Neuronal stem cell (in vitro differentiated cells): ENCODE measurements at places on chromosomes 5 and 9.

DNA sequence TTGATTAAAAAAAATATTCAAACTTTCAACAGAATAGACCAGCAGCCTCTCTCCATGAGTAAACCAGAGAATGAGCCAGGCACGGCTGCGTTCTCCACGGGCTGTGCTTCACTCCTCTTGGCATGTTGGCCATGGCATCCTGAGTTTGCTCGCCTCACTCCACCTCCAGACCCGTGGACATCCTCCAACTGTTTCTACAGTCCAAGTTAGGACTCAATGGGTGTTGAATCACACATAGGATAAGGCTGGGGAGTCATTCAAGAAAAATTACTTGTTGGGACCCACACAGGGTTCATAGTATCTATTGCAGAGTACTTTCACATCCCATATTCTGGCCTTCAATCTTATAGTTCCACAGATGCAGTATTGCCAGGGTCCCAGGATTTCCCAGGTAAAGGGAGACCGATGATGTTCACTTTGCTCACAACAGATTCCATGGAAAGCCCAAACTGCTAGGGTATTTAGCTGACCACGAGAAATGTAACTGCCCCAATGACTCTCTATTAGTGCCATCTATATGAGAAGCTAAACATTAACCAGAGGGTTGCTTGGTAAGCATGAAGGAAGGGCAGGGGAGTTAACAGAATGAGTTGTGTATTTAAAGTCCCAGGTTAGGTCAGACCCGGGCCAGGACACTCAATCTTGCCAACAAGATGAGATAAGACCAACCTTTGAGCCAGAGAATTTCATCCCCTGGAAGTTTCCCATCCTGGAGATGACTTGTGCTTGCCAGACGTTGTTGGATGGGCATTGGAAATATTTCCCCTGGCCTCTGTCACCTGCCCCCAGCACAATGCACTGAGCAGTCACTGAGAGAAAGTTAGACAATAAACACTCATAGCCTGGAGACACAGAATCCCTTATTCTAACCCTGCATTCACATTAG lies 19.7 kb upstream of the GDA start:
- no peak for DNase-seq

GRCh38 chr5:73093943-73094342 lies 26.4 kb upstream of the TMEM171 start:
- no peak for DNase-seq

DNA sequence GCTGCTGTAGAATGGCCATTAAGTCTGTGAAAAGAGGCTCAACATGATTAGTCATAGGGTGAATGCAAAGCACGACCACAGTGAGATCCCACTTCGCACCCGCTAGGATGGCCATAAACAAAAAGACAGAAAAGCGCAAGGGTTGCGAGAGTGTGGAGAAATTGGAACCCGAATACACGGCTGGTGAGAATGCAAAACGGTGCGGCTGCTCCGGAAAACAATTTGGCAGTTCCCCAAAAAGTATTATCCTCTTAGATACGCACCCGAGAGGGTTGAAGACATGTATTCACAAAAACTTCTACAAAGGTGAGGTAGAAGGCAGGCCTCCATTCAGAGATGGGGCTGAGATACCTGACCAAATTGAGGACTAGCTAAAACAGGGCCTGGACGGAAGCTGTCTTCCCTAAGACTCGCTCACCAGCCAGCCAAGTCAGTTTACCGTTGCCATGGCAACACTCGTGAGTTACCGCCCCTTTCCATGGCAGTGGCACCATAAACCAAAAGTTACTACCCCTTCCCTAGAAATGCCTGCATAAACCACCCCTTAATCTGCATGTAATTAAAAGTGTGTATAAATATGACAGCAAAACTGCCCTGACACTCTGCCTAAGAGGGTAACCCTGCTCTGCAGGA lies 726 bp upstream of the PSMB7 start:
- DNase-seq: peak; percentile 48

DNA sequence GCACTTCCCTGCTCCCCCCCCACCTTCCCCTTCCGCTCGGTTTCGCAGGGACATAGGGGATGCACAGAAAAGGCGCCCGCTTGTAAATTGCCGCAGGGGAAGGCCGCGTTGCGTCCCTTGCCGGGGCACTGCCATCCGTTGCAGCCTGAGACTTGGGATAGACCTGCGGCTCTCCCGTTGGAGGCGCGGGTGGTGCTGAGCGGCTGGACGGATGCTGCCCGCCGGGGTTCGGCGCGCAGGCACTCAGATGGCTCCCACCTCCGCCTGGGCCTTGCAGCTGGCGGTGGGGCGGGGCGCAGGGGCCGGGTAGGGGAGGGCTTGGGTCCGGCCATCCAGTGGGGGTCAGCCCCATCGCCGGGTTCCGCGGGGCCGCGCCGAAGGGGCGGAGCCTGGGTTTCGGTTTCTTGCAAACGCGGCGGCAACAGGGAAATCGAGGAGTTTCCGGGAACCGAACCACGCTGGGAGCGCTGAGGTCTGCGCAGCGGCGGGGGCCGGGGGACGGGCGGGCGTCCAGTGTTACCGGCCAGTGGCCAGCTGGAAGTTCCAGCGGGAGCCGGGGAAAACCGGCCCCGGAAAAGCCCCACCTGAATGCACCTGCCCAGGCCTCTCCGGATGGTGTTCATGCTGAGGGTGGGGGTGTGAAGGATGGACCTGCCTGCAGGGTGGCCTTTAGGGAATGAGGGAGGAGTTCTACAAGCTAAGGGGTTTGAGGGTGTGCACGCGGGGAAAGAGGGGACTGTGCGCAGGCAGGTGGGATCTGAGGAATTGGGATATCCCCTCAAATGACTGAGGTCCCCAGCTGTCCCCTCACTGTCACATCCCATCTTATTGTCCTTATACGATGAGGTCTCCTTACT lies 6.3 kb upstream of the IRF1 start:
- DNase-seq: peak; percentile 63

DNA sequence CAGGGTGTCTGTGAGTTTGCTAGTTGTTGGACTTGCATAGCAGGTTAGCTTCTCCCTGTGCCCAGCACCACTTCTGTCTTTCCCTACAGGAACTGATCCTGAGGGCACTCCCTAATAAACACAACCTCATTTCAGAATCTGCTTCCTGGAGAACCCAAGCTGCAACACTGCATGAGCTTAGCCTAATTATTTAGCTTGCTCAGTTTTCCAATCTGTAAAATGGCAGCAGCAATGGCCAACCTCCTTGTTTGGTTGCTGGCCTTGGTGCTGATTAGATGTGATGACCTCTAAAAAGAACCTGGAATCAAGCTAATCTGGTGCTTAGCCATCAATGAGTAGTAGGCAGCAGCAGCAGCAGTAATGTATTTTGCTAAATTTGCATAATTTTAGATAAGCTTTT lies 133.9 kb downstream of the ADCY2 start:
- DNase-seq: no peak

- no peak for DNase-seq
These were observed 129.1 kb downstream of the PDZD2 start for GRCh38 chr5:31768046-31768445.

DNA sequence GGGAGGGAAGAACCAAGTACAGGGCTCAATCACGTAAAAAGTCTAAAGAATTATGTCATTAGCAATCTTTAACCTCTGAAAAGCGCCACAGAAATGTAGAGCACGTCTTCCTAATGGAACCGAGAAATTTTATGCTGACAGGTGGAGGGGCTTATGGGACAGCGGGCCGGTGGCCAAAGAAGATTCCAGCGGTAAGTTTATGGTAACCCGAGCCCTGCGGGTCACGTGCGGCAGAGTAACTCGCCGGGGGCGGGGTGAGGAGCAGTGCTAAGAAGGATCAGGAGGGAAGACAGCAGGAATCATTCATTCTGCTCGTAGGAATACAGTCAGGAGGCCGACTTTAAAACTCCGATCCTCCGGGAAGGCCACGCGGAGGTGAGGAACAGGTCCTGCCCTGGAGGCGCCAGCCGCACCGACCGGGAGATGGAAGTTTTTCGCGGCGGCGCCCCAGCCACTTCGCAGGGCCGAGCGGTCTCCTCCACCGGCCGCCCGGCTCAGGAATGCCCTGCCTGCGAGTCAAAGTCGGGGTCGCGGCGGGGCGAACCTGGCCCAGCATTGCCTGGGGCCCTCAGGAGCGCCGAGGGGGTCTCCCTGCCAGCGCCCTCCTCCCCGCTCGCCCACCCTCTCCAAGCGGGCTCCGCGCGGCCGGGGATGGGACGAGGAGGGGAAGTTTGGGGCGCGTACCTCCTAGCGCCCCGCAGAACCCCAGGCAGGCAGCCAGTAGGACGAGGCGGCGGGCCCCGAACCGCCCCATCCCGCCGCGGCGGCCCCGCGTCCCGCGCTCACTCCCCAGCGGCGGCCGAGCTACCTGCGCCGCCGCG lies 101.8 kb downstream of the ESM1 start:
- peak; percentile 40 for DNase-seq

- no peak for DNase-seq
These were observed 110.4 kb downstream of the TLE4 start for GRCh38 chr9:79682076-79682736.

- DNase-seq: no peak
These were observed 140.5 kb upstream of the PITX1 start for GRCh38 chr5:135174315-135175096.

- no peak for DNase-seq
These were observed 1.4 kb upstream of the NKD2 start for GRCh38 chr5:1007221-1007680.

- DNase-seq: peak; percentile 77
These were observed 2.9 kb downstream of the JAK2 start for GRCh38 chr9:4987961-4988421.

GRCh38 chr9:127833555-127833954 lies 20.9 kb downstream of the ENG start:
- no peak for DNase-seq

DNA sequence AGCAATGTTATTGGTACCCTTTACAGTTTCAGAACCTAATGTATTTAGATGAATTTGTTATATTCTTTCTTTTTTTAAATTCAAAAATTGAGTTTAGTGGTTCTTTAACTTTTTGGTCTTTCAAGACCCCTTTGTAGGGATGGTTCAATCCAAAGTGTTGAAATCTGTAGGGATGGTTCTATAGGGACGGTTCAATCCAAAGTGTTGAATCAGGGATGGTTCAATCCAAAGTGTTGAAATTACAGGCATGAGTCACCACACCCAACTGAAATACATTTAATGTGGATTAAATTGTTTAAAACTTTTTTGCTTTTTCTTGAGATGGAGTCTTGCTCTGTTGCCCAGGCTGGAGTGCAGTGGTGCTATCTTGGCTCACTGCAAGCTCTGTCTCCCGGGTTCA lies 30.6 kb downstream of the SNX2 start:
- no peak for DNase-seq

DNA sequence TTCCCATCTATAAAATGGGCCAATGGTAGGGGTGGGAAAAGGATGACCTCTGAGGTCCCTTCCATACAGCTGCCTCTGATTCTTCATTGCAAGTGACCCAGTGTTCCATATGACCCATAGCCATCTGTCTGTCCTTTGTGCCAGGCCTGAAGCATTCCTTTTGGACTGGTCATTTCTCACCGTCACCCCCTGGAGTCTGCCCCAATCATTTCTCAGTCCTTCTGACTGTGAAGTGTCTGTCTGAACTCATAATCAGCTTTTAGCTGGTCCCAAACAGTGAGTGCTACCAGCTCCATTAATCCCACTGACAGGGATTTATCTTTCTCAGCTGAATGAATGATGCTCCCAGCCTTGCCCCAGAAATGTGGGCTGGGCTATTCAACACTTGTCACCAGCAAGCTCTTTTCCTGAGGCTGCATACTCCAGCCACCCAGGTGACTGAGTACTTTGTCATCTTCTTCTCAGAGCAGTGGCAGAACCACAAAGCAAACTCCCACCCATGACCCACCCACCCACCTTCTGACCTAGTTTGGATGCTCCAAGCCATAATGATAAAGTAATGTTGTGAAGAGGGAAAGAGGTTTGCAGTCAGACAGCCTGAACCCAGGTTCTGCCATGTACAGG lies 37.4 kb downstream of the KCNIP1 start:
- no peak for DNase-seq

GRCh38 chr9:29285818-29286217 lies 1712.5 kb upstream of the C9orf72 start:
- DNase-seq: no peak

DNA sequence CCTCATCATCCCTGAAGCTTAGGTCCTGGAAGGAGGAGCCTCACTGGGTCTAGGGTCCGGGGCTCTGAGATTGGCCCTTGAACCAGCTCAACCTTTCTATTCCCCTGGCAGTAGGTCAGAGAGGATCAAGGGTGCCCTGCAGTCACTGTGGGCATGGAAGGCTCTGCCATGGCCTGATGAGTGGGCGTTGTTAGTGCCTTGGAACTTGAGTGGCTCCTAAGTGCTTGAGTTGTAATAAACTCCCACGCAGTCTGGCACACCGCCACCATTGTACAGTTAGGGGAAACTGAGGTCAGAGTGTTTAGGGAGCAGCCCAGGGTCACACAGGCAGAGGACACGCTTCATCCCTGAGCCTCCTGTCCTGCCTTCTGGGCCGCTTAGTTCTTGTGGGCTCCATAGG lies 10.4 kb upstream of the SYNPO start:
- no peak for DNase-seq

- DNase-seq: no peak
These were observed 42.4 kb upstream of the ELL2 start for GRCh38 chr5:96004087-96004486.

- DNase-seq: no peak
These were observed 90.3 kb upstream of the GCNT4 start for GRCh38 chr5:75142566-75143136.

DNA sequence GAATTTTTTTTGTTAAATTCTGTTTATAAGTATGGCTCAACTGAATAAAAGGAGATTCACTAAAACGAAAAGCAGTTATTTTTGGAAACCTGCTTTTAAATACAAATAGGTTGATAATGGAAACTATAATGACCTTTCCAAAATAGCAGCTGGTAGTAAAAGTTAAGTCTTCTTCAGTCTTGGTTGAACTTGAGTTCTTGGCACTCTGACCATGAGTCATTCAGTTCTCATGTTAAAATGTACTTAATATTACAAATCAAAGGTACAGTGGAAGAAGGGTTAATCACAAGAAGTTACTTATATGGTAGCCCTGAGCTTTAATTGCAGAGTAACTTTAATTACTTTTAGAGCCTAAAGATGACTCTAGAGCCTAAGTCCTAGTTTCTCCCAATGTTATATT lies 62.1 kb downstream of the KLF9 start:
- DNase-seq: no peak

DNA sequence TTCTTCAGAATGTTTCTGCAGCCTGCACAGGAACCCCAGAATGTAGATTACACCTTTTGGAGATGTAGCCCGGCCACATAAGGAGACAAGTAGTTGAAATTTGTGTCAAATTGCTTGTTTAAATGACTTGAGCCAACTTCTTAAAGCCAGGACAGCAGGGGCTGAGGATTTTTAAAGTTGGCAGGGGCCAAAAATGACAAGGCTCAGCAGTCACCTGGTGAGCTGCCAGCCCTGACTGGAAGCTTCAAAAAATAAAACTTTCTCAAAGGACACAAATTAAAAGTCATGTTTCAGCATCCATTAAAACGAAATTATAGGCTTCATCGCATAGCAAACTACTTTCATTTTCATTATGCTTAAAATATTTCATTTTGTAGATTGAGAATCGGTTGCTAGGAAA lies 340.3 kb upstream of the WWC1 start:
- no peak for DNase-seq

- no peak for DNase-seq
These were observed 8.6 kb downstream of the GBGT1 start for GRCh38 chr9:133155156-133155555.
